ENCODE measurements at places on chromosomes 11 and 22.
A peak's percentile ranks its signal among the peaks of the same experiment; 100 is the strongest.

GRCh38 chr11:80538040-80538439 lies 1097.2 kb upstream of the TENM4 start:
- no peak for DNase-seq

GRCh38 chr11:23336961-23337360 lies 476.7 kb upstream of the CCDC179 start:
- DNase-seq: peak; percentile 65

DNA sequence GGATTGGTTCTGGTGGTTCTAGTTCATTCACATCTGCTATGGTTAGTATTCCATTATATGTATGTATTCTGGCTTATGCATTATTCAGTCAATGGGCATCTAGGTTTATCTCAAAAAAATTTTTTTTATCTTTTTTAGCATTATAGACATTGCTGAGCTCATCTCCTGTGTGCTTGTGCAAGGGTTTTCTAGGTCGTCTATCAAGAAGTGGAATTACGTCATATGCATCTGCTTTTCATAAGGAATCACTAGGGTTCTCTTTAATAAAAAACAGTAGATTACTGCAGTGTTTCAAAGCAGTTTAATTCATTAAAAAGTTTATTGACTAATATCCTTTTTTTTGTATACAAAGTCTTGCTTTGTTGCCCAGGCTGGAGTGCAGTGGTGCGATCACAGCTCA lies 21.3 kb downstream of the TBC1D22A start:
- no peak for DNase-seq

- DNase-seq: no peak
These were observed at the start of gene KCNJ4 for GRCh38 chr22:38455076-38455529. Gene KCNJ4 (minus strand): TSS chr22:38455199. CDS start chr22:38428132, 27,067 bp downstream.

GRCh38 chr11:46015941-46016340 lies 93.5 kb downstream of the LARGE2 start:
- no peak for DNase-seq

- no peak for DNase-seq
These were observed 39.3 kb downstream of the AMBRA1 start for GRCh38 chr11:46554213-46555147.

DNA sequence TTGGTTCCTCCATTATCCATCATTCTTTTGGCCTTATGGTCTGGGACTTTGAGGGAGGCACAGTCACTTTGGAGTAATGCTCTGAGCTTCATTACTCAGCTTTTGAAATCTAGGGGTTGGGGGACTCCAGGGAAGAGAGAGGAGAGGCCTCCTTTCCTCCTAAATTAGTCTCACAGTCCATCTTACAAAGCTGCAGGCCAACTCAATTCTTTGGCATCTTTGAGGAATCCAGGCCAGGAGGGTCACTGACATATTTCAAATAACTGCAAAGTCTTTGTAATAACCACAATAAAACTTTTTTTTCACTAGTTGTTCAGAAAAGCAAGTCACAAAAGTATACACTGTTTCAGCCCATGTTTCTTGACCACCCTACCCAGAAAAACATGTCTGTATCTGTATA lies 73.3 kb upstream of the FAR1 start:
- peak; percentile 18 for DNase-seq

GRCh38 chr11:114147375-114148012 lies 88.0 kb downstream of the ZBTB16 start:
- no peak for DNase-seq

- no peak for DNase-seq
These were observed 41.4 kb downstream of the MCHR1 start for GRCh38 chr22:40720538-40721256.

DNA sequence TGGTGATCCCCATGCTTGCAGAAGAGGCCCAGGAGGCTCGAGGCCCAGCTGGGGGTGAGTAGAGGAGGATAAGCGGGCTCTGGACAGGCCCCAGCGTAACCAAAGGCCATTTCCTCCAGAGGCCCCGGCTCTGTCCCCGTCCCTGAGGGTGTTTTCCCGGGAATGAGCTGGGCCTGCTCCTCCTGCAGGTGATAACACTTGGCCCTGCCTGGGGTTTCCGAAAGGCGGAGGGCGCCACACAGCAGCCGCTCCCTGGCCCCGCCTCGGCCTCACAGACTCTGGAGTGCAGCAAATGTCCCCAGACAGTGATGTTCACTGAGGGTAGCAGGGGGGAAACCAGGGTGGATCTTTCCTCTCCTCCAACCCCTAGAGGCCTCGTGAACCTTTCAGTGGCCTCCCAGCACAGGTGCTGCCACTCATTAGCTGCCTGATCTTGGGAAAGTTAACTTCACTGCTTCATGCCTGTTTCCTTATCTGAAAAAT lies 10.5 kb upstream of the MGAT3 start:
- no peak for DNase-seq

GRCh38 chr11:120571476-120571875 lies 59.9 kb downstream of the GRIK4 start:
- no peak for DNase-seq

DNA sequence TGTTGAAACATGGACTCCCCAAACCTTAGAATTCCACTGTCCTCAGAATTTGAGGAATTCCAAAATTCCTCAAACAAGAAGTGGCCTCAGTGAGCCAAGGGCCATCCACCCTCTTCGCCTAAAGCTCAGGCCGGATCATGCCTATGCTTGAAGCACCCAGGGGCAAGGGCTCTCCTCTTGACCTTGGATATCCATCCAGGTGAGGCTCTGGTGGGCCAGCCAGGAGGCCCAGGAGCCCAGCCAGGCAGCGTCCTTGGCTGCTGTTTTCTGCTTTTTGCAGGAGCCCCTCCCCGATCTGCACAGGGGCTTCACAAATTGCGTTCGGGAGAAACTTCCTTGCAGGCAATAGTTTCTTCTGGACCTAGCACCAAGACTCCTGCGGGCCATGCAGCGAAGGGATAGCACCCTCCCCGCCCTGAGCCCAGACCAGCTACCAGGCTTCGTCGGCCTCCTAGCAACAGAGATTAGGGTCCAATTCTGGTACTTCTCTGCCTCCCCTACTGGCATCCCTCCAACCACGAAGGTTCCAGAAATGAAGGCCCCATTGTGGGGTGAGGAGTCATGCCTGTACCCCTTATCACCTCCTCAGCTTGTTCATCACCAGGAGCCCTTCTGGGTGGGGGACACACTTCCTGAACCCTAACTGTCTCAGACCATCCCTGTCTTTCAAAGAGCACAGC lies 2.0 kb downstream of the PHLDA2 start:
- DNase-seq: no peak

DNA sequence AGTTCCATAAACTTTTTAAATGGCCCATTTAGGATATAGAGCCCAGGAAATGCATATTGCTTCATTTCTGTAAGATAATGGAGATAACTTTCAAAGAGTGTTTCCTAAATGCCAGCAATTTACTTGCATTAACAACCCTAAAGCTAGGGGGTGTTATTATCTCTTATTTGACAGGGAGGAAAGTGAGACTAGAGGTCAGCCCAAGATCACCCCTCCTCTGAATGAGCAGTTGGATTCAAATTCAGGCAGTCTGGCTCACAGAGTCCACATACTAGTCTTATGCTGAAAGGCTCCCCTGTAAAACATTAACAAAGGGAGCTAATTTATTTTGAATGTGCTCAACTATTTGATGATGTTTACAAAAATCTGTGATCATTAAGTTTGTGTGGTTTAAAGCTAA lies 49.9 kb upstream of the TRIM77 start:
- no peak for DNase-seq

- DNase-seq: no peak
These were observed 53.7 kb downstream of the CD6 start for GRCh38 chr11:61024938-61025820.

GRCh38 chr11:128227466-128227865 lies 359.9 kb downstream of the ETS1 start:
- no peak for DNase-seq

- peak; percentile 13 for DNase-seq
These were observed 52.1 kb downstream of the ALG9 start for GRCh38 chr11:111819161-111819828.

- peak; percentile 6 for DNase-seq
These were observed 1.0 kb upstream of the TOB2 start for GRCh38 chr22:41447435-41448188.

DNA sequence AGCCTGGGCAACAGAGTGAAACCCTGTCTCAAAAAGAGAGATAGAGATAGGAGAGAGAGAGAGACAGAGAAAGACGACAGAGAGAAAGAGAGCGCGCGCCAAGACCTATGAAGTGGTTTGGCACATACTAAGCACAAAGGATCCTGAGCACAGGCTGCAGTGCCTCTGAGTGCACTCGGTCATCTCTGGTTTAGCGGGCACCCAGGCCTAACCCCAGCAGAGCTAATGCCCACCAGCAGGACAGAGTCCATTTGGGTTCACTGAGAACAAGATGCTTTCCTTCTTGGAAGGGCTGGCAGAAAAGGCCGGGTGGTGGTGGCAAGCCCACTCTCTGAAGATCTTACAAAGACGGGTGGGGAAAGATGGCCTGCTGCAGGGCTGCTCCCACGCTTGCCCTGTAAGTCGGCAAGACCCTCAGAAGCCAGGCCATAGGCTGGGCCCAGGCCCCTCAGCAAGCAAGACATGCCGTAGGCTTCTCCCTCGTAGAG lies 3.3 kb downstream of the SCARF2 start:
- no peak for DNase-seq

DNA sequence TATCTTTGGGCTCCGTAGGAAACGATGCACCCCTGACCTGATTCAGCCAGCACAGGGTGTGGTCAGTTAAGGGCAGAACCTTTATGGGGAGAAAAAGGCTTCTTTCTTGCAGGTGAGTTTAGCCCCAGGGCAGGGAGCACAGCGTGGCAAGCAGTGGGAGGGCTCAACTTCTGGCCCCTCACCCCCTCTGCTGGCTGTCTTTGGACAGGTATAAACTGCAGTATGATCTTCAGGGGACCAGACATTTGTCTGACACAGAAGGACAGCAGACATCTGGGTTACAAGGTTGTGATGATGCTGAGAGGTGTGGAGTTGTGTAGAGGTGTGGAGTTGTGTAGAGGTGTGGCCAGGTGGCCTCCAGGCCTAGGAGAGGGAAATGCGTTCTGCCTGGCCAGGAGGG lies 324.0 kb upstream of the PLET1 start:
- DNase-seq: no peak

GRCh38 chr11:90364527-90364926 lies 141.7 kb upstream of the CHORDC1 start:
- no peak for DNase-seq

GRCh38 chr11:17314232-17314547 lies 37.4 kb upstream of the NCR3LG1 start:
- peak; percentile 70 for DNase-seq

DNA sequence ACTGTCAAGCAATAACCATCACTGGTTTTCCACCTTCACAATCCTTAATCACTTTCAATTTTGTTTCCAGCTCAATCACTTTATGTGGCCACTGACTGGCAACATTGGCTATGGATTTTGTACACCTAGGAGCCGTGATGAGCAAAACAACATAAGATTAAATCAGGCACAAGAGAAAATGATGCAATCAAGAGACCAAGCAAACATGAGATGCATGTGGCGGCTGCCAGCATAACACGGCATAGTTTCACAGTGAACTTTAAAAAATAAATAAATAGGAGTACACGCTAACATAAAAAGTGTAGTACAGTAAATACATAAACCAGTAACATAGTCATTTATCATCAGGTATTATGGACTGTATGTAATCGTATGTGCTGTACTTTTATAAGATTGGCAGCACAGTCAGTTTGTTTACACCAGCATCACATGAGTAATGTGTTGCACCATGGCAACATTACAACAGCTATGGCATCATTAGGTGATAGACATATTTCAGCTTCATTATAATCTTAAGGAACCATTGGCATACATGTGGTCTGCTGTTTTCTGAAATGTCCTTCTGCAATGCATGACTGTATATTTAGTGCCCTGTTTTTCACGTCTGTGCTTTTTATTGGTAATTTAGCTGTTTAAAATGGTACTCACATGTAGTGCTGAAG lies 83.3 kb upstream of the PRDM11 start:
- no peak for DNase-seq

DNA sequence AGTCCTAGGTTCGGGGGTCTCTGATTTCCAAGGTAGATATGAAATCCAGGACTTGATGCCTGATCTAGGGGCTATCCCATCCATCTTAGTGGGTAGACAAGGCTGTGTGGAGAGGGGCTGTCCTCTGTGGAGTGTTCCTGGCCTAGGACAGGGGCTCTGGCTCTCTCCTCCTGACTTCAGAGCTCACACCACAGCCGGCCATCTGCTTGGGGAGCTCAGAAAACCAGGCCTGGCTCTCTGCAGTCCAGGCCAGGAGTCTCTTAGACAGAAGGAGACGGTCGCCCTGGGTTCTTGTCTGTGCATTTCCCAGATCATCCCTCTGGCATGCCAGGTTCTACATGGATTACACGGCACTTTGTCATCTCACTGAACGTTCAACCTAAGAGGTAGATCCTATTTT lies 17.9 kb downstream of the TUB start:
- no peak for DNase-seq

GRCh38 chr11:70739091-70739490 lies 340.8 kb downstream of the CTTN start:
- no peak for DNase-seq

DNA sequence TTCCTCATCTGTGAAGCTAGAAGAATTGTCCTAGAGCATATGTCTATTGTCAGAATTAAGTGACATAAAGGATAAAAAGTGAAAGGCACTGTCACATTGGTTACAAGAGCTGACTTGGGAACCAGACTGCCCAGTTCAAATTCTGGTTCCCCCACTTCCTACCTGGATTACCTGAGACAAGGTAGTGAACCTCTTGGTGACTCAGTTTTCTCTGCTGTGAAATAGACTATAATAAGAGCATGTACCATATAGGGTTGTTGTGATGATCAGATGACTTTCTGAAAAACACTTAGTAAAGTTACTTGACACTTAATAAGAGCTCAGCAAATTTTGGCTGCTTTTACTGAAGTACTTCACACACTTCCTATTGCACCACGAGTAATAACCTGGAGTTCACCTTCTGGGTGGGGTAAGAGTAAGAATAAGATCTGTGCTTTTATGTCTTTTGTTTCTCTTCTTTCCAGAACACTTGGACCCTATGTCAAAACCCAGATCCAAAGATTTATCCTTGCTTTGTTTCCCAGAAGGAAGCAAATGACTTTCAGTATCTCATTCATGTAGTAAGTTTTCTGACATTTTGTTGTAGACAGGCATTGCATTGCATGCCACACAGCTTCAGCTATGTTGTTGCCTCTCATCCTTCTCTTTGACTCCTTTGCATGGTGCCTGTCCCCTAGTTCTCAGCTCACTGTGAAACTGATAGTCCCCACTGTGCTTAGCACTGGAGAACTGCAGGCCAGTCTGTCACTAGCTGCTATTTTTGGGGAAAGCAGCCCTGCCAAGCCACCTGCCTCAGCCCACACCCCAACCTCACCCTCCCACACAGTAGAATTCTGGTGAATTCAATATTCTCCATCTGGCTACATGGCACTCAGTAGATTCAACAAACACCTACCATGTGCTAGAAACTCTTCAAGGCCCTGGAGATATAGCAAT lies 121.8 kb upstream of the POU2AF2 start:
- no peak for DNase-seq
